Hematopoietic multipotent progenitor cell treated with erythropoietin and hydrocortisone succinate and interleukin-3 and kit ligand, for 4 days (in vitro differentiated cells): ENCODE measurements at places on chromosomes 13 and 19.

GRCh38 chr13:111947026-111947810, 119.7 kb upstream of the SOX1 start:
- no peak for DNase-seq

GRCh38 chr19:41535029-41535622, 40.8 kb upstream of the CEACAM21 start:
- no peak for DNase-seq

DNA sequence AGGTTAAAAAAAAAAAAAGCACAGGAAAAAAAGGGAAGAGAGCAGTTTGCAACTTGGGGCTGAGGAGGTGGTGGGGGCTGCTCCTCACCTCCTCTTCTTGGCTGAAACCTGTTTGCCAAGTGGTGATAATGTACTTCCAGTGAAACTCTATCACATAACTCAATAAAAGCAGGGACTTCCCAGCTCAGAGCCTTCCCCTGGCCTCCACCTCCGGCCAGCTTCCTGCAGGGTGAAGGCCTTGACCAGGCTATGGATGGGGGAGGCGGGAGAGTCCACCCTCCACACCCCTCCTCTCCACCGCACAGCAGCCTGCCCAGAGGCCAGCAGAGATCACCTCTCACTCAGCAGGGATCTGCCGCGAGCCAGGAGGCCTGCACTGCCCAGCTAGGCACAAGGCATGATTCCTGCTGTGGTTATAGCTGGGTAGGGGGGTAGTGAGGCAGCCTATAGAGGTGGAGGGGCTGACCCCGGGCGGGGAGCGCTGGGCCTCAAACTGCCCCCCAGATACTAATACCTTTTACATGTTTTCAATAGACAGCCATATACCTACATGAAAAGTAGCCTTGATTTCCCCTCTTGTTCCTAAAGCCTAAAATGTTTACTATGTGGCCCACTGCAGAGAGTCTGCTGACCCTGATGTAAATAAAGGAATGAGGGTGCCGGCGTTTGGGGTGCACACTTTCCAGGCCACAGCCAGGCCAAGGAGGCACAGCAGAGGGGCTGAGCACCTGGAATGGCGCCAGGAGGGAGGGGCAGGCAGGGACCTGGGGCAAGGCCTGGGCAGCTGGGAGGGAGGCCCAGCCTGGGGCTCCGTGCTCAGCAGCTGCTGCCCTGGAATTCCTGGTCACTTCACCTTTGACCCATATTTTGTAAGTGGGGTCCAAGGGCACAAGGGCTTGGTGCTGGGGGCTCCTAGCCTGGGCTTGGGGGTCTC, 10.3 kb downstream of the ZNF787 start:
- no peak for DNase-seq

DNA sequence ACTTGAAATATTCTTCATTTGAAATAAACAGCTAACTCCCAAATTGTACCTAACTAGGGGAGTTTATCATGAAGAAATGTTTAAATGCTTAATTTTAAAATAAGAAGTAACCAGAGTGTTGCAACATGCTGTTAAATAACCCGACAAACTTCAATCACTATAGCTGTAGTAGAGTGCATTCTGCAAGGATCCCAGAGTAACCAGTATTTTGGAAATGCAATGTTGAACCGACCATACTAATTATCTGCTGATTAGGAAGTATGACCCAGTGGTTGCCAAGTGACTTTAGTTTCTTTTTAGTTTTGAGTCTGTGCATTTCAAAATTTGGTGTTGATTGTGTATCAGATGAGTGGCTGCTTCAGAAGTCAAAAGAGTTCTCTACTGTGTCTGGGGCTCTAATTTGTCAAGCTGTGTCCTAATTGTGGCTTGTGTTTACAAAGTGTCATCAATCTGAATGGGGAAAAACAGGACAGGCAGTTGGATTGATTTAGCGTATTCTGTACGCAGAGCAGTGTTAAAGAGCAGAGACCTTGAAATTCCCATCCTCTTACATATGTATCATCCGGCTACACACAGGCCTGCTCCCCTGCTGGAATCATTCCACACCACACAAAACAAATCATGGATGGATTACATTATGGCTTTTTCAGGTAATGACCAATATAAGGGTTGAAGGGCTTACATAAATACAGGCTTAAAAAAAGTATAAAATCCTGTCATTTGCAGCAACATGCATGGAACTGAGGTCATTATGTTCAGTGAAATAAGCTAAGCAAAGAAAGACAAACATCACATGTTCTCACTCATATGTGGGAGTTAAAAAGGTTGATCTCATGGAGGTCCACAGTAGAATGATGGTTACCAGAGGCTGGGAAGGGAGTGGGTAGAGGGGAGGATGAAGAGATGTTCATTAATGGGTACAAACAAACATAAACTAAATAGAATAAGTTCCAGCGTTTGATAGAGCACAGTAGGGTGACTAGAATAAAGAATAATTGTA, 351.5 kb downstream of the KLF12 start:
- DNase-seq = no peak

DNA sequence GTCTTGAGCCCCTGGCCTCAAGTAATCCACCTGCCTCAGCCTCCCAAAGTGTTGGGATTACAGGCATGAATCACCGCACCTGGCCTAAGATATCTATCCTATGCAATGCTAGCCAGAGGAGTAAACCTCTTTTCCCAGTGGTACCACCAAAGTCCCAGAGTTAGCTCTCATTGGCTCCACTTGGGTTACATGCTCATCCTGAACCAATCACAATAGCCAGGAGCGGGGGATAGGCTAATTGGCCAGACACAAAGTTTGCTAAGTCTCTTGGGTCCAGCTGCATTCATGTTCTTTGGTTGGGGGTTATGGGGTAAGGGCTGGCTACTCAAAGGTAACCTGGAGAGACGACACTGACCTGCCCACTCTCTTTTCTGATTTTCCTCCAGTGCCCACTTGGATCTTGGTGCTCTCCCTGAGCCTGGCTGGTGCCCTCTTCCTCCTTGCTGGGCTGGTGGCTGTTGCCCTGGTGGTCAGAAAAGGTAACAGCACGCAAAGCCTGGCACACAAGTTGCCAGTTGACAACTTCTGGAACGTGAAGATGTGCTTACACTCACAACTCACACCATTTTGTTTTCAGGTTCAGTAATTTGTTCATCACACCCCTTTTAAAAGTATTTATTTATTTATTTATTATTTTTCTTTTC, 7.8 kb downstream of the C19orf38 start:
- peak; percentile 73 for DNase-seq

DNA sequence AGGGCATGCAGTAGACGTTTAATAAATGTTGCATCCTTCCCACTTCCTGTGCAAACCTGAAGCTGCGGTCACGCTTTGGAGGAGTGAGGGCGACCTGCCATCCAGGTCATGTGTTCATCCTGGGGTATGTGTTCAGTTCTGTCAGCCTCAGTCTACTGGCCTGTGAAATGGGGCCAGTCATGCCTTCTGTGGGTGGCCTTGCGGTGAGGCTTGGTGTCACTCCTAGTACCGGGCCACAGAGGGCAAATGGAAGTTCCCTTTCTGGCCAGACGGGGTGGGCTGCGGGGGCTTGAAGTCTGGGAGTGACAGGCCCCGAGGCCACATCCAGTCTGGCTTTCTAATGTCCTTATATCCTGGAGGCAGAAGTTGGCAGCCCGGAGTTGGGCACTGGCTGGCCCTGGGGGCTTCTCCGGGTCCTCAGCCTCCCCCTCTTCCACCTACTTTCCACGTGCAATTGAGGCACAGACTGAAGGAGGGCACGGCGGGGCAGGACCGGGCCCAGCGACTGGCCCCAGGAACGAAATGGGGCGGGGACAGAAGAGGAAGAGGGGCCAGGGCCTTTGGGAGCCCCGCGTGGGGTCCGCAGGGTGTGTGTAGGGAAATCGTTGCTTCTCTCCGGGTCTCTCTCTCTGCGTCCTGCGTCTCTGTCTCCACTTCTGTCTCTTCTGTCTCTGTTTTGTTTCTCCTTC, 11.1 kb downstream of the PDE4A start:
- DNase-seq = peak; percentile 66
